ENCODE measurements at places on chromosomes 7 and 10. TPM values are rescaled to one million over a fixed set of nuclear protein-coding genes. Genes with fewer than 3 reads are reported as not detected.

MINPP1 gene
- total RNA-seq = 19.8 TPM

MIOS gene
- 11.9 TPM for total RNA-seq

EPHB4 gene
- total RNA-seq = 83.1 TPM

RELN gene
- total RNA-seq = 0.08 TPM

LIPK gene
- not detected for total RNA-seq

SEMA3E gene
- total RNA-seq = not detected

SVOPL gene
- not detected for total RNA-seq

NPY4R gene
- 0.15 TPM for total RNA-seq
